ENCODE measurements at places on chromosomes 1 and 21.
A peak's percentile ranks its signal among the peaks of the same experiment; 100 is the strongest.

DNA sequence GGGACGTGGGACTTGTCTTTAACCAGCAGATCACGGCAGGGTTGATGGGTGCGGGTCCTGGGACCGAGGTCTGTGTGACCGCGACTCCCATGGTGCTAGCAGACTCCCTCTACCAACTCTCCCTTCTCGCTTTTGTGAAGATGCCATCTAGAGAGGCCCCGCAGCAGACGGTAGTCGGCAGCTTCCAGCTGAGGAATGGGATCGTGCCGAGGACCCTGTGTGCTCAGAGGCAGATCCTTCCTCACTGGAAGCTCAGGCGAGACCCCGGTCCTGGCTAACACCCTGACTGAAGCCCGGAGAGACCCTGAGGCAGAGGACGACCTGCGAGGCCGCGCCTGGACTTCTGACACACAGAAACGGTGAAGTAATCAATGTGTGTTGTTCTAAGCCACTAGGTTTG is 12.5 kb upstream of the SPATC1L start:
- DNase-seq: peak; percentile 37

- no peak for DNase-seq
Observed at GRCh38 chr1:36988321-36988720, 46.0 kb downstream of the GRIK3 start.

DNA sequence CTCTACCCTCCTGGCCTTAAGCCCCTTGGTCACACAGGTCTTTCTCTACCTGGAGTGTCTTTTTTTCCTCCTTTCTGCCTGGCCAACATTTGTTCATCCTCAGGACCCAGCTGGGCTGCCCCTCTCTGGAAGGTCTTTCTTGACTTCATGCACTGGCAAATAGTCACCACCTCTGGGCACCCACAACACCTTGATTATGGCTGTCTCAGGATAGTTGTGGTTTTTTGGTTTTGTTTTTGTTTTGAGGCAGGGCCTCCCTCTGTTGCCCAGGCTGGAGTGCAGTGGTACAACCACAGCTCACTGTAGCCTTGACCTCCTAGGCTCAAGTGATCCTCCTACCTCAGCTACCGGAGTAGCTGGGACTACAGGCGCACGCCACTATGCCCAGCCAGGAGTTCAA is 10.8 kb downstream of the RPS6KA1 start:
- no peak for DNase-seq

- no peak for DNase-seq
Observed at GRCh38 chr21:43866260-43866629, 1.2 kb downstream of the AGPAT3 start.

- no peak for DNase-seq
Observed at GRCh38 chr1:248691567-248692155, 10.9 kb downstream of the OR14I1 start.
